Left renal cortex interstitium (tissue), 4 donors: ENCODE measurements at places on chromosomes 2 and 18. TPM values are rescaled to one million over a fixed set of nuclear protein-coding genes. Genes with fewer than 3 reads are reported as not detected.
A peak's percentile ranks its signal among the peaks of the same experiment; 100 is the strongest.

GRCh38 chr2:209162129-209162528 is 261.7 kb upstream of the MAP2 start:
- DNase-seq: no peak

DNA sequence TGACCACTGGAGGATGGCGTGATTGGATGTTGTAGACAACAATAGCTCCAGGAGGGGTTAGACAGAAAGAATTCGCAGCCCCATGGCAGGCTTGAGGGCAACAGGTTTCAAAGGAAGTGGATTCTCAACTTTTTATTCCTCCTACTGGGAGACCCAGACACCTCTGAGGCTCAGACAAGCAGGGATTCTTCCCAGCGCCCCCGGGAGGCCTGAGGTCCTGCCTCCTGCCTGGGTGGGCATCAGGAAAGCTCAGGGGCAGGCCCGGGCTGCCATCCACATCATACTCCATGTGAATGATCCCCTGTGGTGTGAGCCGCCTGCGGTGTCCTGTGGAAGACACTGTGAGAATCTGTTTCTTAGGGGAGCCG is 203.5 kb downstream of the CYP26B1 start:
- DNase-seq: no peak

Gene ZNF514
- polyA plus RNA-seq: 43.4 TPM

GRCh38 chr2:151102226-151102625 is 159.4 kb downstream of the RBM43 start:
- no peak for DNase-seq

Gene MEIS1
- 137 TPM for polyA plus RNA-seq

- DNase-seq: peak; percentile 14
Measured at GRCh38 chr2:152925547-152926448, 207.4 kb downstream of the ARL6IP6 start.

DNA sequence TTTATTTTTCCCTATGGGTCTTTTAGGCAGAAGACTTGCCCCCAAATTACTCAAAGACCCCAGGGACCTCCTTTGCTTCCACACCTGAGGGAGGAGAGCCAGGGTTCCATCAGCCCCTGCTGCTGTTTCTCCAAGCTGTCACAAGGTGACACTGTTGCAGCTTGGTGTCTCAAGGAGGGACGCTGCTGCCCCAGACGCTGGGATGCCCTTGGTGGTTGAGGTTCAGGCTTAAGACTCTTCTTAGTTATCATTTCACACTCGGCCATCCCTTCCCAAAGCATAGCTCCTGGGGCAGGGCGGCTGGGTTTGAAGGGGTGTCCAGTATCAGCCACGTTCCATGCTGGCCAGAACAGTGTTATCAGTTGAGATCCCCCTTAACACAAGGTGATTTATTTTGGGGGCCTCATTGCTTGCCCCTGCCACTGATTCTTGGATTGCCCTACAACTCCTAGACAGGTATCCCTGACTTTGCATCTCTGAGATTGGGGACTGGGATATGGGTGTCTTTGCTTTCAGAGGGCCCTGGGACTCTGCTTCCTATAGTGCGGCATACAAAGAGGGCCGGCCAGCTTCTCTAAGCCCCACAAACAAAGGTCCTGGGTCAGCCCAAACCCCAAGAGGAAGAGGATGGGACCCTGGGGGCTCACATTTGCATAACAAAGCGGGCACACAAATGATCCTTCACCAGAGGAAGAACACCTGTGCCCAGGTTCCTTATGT is 22.7 kb downstream of the GPR55 start:
- DNase-seq: no peak

Gene LINC00305
- 4.3 TPM for polyA plus RNA-seq

DNA sequence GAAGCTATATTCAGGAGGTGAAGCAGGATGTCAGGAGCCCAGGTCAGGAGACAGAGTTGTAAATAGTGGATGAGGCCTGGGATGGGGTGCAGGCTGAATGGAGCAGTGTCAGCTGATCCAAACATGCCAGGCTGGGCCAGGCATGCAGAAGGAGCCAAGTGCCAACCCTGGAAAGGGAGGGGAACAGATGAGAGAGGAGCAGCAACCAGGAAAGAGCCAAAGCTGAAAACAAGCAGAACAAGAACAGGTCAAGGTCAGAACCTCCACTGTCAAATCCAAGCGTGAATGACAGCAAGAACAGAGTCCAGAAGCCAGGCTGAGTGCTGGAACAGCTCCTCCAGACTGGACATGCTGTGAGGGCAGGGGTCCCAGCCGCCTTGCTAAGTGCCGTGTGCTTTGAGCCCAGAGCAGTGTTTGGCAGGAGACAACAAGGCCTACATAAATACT is 49.2 kb upstream of the PPP1CB start:
- DNase-seq: no peak

- no peak for DNase-seq
Measured at GRCh38 chr2:25539136-25539535, 134.2 kb downstream of the DTNB start.

- no peak for DNase-seq
Measured at GRCh38 chr2:59171019-59171418, 929.9 kb upstream of the FANCL start.
